ENCODE measurements at places on chromosomes 11 and 22. TPM values are rescaled to one million over a fixed set of nuclear protein-coding genes. Genes with fewer than 3 reads are reported as not detected.

RPS6KB2 gene
- total RNA-seq: 38.3 TPM

C2CD2L gene
- 27.9 TPM for total RNA-seq

NPAT gene
- total RNA-seq: 14.0 TPM

MMP10 gene
- total RNA-seq: 0.40 TPM

SLC17A6 gene
- total RNA-seq: not detected

OR51E2 gene
- 0.74 TPM for total RNA-seq

OR5B2 gene
- total RNA-seq: not detected

NOX4 gene
- not detected for total RNA-seq

GLYAT gene
- total RNA-seq: not detected

GNG3 gene
- 0.56 TPM for total RNA-seq

PAK1 gene
- total RNA-seq: 104 TPM

KCTD14 gene
- 19.5 TPM for total RNA-seq

IGLL1 gene
- total RNA-seq: not detected

ACCS gene
- 9.2 TPM for total RNA-seq

FAT3 gene
- total RNA-seq: 0.96 TPM

MMP8 gene
- not detected for total RNA-seq

C11orf65 gene
- total RNA-seq: 0.50 TPM

PPFIA1 gene
- 47.5 TPM for total RNA-seq
